Smooth muscle cell of bladder (primary cell): ENCODE measurements at places on chromosomes 3 and 15. TPM values are rescaled to one million over a fixed set of nuclear protein-coding genes. Genes with fewer than 3 reads are reported as not detected.

The NRROS gene
- 0.28 and 0.46 TPM in 2 replicates for total RNA-seq

The LRRC49 gene
- total RNA-seq: 11.5 and 12.9 TPM in 2 replicates

The EPHB1 gene
- total RNA-seq: 0.28 and 0.74 TPM in 2 replicates

The FURIN gene
- total RNA-seq: 25.7 and 30.1 TPM in 2 replicates

The ARNT2 gene
- 5.5 and 7.0 TPM in 2 replicates for total RNA-seq

The P3H2 gene
- total RNA-seq: 8.0 and 11.1 TPM in 2 replicates

The CCR5 gene
- total RNA-seq: not detected in 2 replicates

The SUCLG2 gene
- total RNA-seq: 74.5 and 76.0 TPM in 2 replicates

The HCLS1 gene
- 7.1 and 7.2 TPM in 2 replicates for total RNA-seq

The ITIH1 gene
- total RNA-seq: 0.14 and 0.18 TPM in 2 replicates

The ANKUB1 gene
- not detected in 2 replicates for total RNA-seq

The RBM15B gene
- total RNA-seq: 25.9 and 33.7 TPM in 2 replicates

The ANKRD34C gene
- not detected in 2 replicates for total RNA-seq

The OIP5 gene
- 0.43 and 0.74 TPM in 2 replicates for total RNA-seq

The ZMAT3 gene
- 22.8 and 35.5 TPM in 2 replicates for total RNA-seq

The OSBPL10 gene
- 9.1 and 13.5 TPM in 2 replicates for total RNA-seq

The CORO2B gene
- total RNA-seq: 4.3 and 5.3 TPM in 2 replicates

The CEP63 gene
- total RNA-seq: 23.9 and 25.1 TPM in 2 replicates

The PHC3 gene
- 19.9 TPM in 2 replicates for total RNA-seq
